ENCODE measurements at places on chromosomes 2 and 18.

DNA sequence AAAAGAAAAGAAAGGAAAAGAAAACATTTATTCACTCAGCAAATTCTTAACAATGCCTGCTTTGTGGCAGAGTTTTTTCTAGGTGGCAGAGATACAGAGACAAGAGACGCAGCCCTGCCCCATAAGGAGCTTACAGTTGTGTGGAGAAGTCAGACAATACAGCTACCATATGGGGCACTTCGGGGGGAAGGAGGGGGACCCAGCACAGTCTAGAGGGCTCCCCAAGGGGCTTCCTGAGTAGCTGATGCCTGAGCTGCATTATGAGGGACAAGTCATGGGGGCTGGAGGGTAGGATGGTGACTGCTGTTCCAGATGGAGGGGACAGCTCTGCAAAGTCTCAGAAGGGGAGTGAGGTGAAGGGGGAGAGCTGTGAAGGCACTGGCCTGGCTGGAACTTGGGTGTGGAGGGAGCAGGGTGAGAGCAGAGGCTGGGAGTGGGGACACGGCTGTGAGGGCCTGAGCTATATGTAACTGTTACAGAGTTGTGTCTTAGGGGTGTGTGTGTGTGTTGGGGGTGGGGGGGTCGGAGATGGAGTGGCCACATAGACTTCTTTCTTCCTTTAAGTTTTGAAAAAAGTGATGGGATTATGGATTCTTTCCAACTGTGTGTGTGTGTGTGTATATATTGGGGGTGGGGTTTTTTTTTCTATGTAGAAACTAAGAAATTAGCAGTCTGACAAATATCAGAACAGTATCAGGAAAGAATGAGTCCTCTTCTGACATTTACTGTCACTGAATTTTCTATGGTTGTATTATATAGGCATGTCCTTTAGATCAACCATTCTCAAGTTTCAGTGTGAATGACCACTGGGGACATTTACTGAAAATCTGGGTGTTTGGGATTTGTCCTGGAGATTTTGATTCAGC is 66.0 kb upstream of the HAAO start:
- no peak for DNase-seq

GRCh38 chr2:207682557-207682956 is 28.9 kb upstream of the CCNYL1 start:
- no peak for DNase-seq

DNA sequence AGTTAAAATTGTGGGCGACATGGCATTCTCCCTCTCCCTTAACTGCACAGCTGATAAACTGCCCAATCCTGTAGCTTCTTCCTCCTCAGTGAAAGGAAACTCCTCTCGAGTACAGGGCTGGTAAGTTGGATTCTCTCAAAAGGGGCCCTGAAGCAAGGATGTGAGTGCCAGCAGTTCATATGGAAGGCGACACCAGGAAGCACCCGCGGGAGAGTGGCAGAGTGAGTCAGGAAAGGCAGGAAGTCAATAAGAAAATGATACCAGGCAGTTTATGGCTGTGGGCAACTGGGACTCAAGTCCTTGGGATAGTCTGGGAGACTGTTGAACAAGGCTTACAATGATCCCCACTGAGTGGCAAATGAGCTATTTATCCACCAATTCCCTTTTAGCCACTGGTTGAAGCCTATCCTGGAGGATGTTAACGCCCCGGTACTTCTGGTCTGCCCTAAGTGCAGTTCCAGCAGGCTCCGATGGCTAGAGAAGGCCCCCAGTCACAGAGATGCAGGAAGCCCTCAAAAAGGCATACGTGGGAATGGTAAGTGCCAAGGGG is 34.8 kb downstream of the ABHD3 start:
- no peak for DNase-seq

- DNase-seq = no peak
Measured at GRCh38 chr2:147709655-147710054, 135.2 kb upstream of the ACVR2A start.

DNA sequence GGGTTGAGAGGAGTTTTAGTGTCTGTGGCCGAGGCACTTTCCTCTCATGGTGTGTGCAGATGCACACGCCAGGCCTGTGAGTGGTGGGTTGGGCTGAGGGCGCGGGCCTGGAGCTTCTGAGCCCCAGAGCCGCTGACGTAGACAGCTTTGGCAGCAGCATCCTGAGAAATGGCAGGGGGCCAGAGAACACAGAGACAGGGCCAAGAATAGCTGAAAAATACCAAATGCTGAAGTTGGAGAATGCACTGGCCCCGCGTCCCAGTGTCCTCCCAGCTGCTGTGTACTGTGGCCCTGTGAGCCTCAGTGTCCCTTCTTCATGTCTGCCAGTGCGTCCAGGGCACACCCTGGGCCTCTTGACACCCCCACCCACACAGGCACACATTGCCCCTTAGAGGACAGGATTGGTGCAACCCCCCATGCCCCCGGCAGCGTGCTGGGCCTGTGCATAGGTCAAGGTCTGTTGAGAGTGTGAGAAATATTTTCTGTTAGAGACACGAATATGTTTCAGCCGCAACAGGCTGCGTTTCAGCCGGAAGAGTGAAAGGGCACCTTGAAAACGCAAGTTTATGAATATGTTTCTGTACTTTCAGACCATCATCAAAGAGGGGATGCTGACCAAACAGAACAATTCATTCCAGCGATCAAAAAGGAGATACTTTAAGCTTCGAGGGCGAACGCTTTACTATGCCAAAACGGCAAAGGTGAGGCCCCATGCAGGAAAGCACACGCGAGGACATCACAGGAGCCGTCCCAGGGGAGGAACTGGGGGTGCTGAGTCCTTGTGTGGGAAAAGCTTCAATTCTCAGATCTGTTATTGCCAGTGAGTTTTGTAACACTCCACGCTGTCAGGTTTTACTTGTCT is 33.6 kb downstream of the DGKD start:
- DNase-seq = peak; percentile 18
